ENCODE measurements at places on chromosomes 4 and X.

DNA sequence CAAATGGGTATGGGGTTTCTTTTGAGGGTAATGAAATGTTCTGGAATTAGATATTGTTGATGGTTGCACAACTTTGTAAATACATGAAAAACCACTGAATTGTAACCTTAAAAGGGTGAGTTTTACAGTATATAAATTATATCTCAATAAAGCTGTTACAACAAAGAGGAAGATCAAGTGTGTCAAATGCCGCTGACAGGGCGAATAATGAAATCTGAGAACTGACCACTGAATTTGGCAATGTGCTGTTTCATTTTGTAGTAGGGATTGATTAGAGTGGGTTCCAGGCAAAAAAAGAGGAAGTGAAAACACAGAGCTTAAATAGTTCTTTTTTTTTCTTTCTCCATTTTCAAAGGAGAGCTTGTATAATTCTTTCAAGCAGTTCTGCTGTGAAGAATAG is 161.1 kb upstream of the NAP1L5 start:
- no peak for DNase-seq

DNA sequence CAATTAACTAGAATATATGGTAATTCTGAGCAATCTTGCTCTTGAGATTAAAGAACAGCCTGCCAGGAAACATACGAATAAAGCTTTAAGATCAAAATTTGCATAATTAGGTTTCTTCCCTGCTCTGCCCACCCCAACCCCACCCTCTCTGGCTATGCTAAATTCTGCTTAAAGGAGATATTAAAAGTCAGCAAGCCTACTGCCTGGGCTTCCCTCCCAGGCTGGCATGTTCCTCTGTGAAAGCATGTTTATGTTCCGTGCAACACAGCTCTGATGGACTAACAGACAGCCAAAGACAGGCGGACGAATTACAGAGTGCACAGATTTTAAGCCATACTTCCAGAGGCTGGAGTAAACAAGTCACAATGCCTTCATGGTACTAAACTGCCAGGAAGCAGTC is 28.4 kb downstream of the CD99L2 start:
- no peak for DNase-seq

DNA sequence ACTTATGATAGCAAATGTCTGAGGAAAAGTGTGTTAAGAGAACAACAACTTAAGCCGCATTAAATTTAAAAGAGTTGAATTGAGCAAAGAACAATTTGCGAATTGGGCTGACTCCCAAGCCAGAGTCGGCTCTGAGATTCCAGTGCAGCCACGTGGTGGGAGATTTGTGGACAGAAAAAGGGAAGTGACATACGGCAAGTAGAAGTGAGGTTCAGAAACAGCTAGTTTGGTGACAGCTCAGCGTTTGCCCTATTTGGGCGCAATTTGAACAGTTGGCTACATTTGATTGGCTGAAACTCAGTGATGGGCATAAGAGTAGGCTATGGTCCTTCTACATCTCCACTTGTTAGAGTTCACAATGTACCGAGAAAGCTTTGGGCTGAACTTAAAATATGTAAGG is 124.0 kb downstream of the PRKX start:
- DNase-seq, result no peak

- DNase-seq, result no peak
Measured at GRCh38 chr4:127162741-127163140, 470.0 kb upstream of the INTU start.

- no peak for DNase-seq
Measured at GRCh38 chrX:19389227-19389845, 45.6 kb downstream of the PDHA1 start.

DNA sequence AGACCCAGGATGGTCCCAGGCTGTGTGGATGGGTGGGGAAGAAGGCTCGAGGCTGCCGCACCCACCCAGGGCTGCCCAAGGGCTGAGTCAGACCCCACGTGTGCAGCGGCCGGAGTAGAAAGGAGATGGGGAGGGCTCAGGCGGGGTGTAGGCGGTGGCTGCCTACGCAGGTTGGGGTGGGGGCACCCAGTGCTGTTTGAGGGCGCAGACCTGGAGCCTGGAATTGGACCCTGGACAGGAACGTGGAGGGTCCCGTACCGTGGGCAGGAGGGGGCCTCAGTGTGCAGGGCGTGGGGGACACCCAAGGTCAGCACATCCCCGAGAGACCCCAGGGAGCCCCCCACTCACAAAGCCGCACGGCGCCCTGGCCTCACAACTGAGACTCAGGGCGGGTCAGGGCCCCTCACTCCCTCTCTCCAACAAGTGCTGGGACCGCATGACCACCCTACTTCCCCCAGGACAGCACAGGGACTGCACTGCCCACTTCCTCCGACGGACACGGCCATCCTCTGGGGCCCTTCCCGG is 79.9 kb downstream of the FAM53A start:
- no peak for DNase-seq

DNA sequence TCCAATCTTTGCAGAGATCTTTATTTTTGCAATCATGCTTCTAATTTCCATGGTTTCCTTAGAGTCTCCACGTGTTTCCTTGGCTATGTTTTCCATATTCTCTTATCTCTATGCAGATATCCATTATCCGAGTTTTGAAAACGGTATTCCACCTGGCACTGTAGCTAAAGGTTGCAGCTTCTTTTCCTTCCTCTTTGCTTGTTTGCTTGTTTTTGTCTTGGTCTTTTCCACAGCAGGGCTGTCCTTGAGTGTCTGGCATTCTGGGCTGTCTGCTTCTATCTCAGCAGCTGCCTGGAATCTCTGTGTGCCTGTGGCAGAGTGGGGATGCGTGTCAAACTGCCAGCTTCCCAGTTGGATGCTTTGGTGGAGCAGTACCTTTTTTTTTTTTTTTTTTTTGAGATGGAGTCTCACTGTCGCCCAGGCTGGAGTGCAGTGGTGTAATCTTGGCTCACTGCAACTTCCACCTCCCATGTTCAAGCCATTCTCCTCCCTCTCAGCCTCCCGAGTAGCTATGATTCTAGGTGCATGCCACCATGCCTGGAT is 46.9 kb downstream of the WFS1 start:
- DNase-seq, result no peak

All from mesenteric fat pad (tissue), 1 donor.